ENCODE measurements at places on chromosomes 6 and 20.

- DNase-seq: no peak
Measured at GRCh38 chr6:132218059-132218696, 183.1 kb downstream of the MOXD1 start.

- peak; percentile 16 for DNase-seq
Measured at GRCh38 chr6:73134588-73134987, 90.7 kb downstream of the KHDC1L start.

GRCh38 chr6:33746036-33746600, 587 bp downstream of the IP6K3 start:
- DNase-seq: no peak

DNA sequence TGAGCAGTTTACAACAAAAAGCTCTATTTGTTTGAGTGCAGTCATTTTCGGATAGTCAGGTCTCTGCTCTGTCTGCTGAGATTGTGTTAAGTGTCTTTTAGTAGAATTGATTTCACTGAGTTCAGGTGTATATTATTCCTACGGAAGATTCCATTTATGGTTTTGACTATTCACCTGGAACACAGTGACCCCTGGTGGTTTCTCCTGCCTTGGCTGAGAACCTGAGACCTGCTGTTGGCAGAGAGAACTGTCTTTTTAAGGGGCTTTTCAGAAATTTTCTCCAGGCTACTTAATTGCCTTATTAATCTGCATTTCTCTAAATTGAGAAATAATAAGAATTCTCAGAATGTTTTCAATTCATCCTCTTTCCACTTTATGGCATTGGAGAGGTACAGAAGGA, 508.0 kb downstream of the TBC1D32 start:
- no peak for DNase-seq

DNA sequence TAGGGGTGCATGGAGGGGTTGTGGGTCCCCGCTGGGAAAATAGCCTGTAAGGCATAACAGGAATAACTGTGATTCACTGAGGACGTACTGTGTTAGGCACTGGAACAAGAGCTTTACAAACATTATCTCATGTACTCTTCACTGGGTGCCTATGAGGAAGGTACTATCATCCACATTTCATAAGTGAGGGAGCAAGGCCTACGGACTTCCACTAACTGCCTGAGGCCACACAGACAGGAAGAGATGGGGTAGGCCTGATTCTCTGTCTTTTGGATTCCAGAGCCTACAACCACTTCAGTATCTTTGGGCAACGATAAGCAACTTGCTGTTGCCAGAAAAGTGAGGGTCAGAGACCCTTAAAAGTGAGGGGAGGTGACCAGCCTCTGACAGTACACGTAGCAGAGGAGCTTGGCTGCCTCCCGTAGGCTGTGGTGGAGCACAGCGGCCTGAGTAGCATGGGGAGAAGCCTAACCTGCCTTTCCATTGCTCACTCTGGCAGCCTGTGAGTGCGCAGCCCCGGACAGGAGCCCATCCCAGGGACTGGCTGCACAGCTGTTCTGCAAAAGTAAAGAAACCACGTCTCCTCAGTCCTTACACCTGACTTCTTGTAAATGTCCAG, 30.4 kb downstream of the PSMB1 start:
- no peak for DNase-seq

- DNase-seq: no peak
Measured at GRCh38 chr6:97275804-97276203, 7.2 kb downstream of the MMS22L start.

GRCh38 chr20:61930776-61931475, 134.8 kb downstream of the TAF4 start:
- DNase-seq: no peak

DNA sequence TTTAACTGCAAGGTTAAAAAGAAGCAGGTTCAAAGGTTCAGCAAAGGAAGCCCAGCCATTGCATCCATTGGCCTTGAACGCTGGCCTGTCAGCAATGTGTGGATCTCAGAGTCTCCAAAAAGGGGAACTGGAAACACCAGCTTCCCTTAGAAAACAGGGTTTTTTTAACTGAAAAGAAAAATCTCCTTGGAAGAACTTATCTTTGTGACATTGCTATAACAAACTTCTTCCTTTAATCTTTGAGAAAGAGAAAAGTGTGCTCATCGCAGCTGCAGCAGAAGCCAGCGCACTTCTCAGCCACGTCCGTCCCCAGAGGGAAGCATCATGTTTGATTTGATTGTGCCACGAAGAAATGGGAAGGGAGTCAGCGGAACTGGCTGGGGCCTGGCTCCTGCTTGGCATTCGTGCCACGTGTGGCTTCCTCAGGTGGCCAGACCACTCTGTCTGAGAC, 215.0 kb downstream of the SYNDIG1 start:
- no peak for DNase-seq

GRCh38 chr6:139534472-139535115, 160.1 kb upstream of the CITED2 start:
- DNase-seq: no peak

GRCh38 chr20:25076731-25077609, 5.0 kb downstream of the VSX1 start:
- DNase-seq: no peak

- DNase-seq: no peak
Measured at GRCh38 chr6:158219228-158219627, 51.1 kb downstream of the GTF2H5 start.

DNA sequence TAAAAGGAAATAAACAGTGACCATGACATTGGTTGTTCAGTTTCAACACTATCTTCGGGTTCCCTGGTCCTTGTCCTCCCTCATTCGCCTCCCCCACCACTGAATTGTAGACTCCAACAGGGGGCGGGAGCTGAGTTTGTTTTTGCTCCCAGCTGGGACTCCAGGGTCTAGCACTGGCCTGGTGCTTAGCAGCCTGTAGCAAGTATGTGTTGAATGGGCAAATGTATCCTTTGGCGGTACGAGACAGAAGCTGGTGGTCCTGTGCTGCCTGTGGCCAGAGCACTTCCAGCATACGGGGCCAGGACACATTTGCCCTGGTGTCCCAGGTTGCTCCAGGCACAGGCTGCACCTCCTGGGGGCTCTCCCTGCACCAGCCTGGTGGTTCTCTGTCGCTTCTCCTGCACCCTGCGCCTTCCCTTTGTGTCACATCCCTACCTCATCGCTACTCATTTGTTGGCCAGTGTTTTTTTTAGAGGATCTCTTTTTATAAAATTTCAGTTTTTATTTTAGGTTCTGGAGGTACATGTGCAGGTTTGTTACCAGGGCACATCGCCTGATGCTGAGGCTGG, 40.1 kb downstream of the PHACTR3 start:
- no peak for DNase-seq

- DNase-seq: no peak
Measured at GRCh38 chr20:40739841-40740240, 50.8 kb upstream of the MAFB start.

DNA sequence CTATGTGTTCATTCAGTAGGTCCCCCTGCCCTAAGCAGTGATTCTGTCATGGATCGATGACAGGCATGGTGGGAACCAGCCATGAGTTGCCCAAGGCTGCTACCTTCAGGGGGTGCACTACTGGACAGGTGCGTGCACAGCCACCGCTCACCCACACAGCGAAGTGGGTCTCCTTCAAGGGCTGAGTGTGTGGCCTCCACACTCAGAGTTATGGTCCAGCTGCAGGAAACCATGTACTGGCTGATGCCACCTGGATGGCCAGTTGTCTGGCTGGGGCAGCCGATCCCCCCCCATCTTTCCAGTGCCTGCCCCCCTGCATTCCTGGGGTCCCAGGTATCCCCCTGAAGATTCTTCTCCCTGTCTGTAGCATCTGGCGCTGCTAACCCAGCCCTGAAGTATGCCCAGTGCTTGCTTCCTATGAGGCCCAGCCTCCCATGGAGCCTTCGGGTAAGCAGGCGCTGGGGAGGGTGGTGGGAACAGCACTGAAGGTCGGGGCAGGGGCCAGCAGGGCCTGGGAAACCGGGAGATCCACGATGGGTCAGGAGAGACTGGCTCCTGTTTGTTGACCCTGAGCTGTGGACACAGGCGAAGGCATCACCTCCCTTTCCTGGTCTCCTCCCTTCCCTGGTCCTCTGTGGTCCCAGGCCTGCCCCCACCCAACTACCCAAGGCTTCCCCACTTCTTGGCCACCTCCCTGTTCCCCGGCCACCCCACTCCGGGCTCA, 106.0 kb downstream of the VEGFA start:
- no peak for DNase-seq

DNA sequence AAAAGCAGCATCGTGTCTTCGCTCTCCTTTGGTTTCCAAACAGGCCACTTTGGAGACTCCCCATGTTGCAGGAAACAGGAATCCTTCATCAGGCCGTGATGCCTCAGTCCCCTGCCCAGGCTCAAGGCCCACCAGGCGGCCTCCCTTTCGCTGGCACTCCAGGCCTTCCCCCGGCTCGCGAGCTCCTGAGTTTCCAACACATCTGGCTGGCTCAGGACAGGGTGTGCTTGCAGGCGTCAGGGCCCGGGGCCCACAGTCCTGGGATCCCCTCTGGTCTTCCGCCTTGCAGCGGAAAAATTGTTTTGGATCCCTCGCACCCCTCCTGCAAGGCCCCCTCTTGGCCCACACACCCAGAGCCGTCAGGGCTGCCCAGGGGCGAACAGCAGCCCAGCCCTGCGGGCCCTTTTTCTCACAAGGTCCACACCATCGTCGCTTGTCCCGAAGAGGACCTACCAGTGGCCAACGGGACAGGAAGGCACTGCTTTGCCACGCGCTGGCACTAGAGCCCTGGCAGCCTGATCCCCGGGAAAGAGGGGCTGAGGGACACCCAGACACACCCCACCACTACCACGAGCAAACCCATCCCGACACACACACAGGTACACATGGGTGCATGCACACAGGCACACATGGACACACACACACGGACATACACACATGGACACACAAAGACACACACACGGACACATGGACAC, 1930.9 kb upstream of the DEFB115 start:
- no peak for DNase-seq

DNA sequence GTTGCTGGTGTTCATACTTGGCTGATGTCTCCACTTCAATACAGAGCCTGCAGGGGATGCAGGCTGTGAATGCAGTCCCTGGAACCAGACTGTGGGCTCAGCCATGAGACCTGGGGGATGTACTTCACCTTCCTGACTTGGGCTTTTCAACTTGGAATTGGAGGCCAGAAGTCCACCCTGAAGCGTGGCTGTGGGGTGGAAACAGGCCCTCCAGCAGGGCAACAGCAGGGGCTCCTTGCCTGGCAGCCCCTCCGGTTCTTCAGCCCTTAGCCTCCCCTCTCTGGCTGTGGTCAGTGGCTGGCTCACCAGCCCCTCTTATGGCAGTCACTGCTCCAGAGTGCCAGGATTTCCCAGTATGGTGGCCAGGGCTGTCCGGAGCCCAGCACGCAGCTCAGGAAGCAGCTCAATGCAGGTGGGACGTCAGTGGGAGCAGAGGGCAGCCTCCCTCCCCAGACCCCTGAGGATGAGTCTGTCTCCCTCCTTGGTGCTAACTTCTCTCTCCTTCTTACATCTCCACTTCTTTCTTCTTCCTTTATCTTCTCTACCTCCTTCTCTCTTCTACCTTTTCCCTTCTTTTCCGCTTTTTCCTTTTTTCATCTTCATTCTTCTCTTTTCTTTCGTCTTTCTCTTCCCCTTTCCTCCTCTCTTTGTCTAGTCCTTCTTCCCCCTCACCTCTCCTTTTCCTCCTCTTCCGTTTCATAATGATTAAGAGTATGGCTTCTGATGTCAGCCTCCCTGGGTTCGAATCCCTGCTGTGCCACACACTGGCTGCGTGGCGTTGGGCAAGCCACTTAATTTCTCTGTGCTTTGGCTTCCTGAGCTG, 45.3 kb downstream of the SLC52A3 start:
- no peak for DNase-seq

DNA sequence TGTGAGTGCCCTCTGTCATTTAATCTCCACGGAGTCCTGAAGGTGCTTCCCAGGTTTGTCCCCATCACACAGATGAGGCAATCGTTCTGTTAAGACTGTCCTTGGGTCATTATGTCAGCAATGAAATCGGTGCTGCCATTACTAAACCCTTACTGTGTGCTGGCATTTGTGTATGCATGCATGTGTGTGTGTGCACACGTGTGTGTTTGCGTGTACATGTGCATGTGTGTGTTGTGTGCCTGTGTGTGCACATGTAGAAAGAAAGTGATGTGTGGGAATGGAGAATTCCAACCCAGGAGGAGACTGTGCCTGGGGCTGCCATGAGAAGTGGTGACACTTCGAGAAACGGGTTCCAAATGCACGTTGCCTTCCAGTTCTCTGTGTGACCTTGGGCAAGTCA, 110.3 kb downstream of the CDH26 start:
- DNase-seq: no peak

- DNase-seq: no peak
Measured at GRCh38 chr6:23659125-23659524, 466.9 kb upstream of the NRSN1 start.

GRCh38 chr6:158220786-158221442, 52.8 kb downstream of the GTF2H5 start:
- peak; percentile 72 for DNase-seq

GRCh38 chr6:111992851-111993250, 61.1 kb upstream of the CCN6 start:
- peak; percentile 33 for DNase-seq

DNA sequence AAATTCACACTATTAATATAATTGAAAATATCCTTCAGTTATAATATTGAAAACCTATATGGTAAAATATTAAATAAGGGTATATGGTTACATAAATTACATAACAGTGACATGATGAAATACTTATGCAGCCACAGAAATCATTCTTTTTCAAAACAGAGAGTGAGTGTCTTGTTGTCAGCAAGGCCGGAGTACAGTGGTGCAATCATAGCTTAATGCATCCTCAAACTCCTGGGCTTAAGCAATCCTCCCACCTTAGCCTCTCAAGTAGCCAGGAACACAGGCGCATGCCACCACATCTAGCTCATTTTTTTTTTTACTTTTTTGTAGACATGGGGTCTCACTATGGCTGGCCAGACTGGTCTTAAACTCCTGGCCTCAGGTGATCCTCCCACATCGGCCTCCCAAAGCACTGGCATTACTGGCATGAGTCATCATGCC, 40.4 kb downstream of the FAM8A1 start:
- no peak for DNase-seq

DNA sequence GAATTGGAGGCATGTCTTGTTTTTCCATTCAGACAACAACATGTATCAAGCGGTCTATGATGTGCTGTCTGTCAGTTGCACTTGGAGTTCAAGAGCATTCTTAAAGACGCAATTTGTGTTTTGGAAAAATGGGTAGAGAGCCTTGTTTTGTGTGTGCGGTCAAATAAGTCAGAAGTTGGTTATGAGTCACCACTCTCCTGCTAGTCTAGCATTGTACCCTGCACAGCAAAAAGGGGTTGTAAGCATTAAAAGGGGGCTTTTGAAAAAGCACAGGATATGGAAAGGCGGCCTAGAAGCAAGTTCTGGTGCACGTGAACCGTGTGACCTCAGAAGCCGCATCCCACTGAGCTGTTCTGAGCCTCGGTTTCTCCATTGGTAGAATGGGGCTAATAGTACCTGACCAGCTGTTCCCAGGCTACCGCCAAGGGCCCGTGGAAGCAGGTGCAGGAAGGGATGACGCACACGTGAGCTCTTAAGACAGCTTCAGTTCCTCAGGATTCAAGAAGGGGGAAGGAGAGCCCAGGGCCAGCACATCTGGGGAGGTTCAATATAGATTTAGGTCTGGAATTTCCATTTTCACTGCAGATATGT, 61.6 kb upstream of the SNX9 start:
- DNase-seq: no peak

Measured in stimulated activated CD4-positive, alpha-beta T cell treated with anti-CD3 and anti-CD28 coated beads, Interleukin-12 subunit alpha, Interleukin-12 subunit beta, amount 100 ng/mL, for 4 hours (primary cell).